ENCODE measurements at places on chromosomes 7 and 10.

DNA sequence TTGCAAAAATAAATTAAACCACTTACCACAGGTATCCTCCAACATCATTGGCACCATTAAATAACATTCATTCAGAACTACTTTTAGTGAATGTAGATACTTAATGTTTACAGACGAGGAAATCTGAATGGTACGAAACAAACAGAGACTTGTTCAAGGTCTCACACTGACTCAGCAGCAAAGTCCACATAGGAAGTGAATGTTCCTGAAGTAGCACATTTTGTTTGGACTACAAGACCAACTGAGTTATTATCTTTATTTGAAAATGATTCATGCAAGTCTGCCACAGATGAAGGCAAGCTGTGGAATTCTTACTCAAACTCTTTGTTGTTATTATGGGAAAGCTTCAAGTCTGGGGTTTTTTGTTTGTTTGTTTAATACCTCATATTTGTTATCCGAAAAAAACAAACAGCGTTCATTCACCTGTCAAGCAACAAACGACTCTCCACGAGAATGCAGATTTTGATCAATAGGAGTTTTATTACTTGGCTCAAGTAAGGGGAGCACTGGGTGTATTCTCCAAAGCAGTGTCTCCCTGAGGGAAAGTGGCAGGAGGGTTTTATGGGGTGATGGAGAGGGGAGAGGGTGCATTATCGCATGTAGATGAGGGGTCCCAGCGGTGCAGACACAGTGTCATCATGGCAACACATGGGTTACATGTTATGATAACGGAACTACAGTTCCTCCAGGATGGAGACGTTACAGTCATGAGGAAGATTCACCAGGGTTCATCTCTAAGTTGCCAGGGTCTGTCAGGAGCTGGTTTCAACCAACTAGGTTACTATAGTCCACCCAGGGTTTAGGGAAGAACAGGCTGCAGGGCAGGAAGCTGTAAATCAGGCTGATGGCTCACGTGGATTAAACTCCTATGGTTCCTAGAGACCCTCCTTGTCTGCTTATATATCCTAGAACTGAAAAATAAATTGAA lies 147.7 kb upstream of the AKR1E2 start:
- DNase-seq: no peak

DNA sequence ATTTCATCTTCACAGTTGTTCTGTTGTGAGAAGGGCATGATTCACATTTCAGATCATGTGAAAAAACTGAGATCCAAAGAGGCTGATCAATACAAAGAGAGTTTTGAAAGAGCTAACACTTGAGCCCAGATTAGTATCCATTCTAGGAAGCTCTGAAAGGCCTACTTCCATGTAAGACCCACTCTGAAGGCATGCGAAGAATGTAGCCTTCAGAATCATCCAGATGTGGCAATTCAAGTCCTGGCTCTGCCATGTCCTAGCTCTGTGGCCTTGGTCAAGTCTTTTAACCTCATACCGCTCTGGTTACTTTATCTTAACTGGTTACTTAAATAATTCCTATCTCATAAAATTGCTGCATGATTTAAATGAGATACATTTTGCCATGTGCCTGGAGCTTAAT lies 111.1 kb downstream of the FZD1 start:
- DNase-seq: no peak

GRCh38 chr7:36760856-36761762 lies 36.8 kb upstream of the AOAH start:
- DNase-seq: no peak

DNA sequence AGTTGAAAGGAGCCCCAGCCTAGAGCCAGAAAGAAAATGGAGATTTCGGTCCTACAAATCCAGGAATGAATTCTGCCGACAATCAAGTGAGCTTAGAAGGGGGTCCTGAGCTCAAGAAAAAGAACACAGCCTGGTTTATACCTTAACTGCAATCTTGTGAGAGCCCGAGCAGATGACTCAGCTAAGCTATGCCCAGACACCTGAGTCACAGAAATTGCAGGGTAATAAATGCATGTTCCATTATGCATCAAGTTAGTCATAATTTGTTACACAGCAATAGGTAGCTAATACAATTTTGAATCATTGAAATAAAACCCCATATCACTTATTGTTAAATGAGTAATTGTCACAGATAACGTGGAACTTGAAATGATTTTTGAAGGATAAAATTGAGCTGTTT lies 111.8 kb upstream of the FOXP2 start:
- no peak for DNase-seq

- no peak for DNase-seq
Measured at GRCh38 chr7:100115026-100115425, 4.1 kb downstream of the TAF6 start.

DNA sequence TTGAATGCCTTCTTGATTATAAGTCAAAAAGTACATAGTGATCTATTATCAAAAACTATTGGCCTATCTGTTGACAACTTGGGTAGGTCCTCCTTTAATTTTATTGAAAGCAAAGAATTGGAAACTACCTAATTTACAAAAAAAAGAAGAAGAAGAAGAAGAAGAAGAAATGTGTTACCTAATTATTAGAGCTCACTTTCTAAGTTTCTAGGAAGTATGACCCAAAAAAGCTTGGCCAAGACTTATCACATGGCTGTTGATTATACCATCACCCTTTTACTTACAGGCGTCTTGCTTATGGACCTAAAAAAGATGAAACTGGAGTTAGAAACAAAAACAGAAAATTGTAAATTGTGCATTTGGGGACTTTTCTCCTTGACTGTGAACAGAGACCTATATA lies 81.8 kb upstream of the PIK3CG start:
- DNase-seq: no peak

DNA sequence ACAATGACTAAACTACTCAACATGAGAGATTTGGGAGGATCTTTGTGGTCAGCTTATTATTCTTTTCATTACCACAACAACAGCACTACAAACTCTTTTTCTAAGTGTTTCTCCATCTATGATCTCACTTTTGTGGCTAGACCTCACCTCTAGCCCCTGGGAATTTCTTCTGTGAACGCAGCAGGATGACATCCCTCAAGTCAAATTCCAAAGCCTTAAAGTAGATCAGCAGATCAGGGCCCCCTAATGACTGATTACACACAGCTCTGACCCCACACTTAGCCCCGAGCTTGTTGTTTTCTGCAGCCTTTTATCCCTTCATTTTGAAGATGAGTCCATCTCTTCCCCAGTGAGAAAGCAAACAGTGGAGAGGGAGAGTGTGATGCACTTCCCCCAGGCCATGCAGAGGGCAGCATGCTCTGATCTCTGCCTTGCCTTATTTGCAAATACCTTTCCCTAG lies 27.3 kb downstream of the TFAM start:
- no peak for DNase-seq

GRCh38 chr7:142066536-142066935 lies 45.0 kb upstream of the MGAM2 start:
- DNase-seq: no peak

- no peak for DNase-seq
Measured at GRCh38 chr10:19097151-19097550, 48.5 kb downstream of the MALRD1 start.

DNA sequence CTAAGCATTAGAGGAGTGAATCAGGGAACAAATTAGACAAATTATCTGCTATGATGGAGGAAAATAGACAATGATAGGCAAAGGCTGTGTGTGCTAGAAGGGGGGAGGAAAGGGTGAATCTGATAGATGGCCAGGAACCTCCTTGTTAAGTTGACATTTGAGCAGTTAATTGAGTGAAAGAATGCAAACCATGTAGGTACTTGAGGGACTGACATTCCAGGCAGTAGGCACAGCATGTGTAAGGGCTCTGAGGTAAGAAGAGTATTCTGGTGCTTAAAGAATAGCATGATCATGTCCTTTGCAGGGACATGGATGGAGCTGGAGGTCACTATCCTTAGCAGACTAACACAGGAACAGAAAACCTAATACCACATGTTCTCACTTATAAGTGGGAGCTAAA lies 48.6 kb upstream of the TES start:
- DNase-seq: peak; percentile 4

DNA sequence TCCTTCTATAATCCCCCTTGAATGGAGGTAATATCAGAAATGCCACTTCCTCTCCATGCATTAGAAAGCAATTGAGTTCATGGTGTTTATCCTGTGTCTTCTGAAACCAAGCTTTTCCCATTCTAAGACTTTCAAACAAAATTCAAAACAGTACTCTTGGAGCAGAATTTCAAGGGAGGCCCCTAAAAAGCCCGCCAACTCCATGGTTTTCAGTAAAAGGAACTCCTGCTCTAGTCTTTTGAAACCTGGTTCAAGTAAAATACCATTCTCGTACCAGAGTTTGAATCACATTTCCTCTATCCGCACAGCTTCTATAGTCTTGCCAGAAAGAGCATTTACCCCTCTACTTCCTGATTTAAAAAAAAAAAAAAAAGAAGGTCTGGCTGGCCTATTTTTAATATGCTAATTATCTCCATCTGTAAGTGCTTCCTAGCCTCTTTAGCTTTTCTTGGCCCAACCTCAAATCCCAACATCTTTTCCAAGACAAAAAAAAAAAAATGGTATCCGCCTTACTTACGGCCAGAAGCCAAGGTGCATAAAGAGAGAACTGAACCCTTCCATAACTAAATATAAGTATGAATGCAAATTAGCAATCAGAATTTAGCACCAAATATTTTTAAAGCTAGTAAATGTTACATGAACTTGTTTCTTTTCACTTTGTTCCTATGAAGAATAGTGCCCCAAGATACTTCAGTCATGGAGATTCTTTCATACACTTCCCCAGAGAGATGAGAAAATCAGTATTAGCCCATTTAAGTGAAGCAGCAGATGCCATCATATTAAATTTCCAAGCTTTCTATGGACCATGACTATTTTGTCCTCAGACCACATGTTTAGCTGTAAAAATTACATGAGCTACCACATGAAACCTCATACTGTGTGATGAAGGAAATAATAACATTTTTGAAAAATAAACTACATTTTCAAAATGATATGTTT lies 199.9 kb upstream of the FAM3C start:
- DNase-seq: no peak

DNA sequence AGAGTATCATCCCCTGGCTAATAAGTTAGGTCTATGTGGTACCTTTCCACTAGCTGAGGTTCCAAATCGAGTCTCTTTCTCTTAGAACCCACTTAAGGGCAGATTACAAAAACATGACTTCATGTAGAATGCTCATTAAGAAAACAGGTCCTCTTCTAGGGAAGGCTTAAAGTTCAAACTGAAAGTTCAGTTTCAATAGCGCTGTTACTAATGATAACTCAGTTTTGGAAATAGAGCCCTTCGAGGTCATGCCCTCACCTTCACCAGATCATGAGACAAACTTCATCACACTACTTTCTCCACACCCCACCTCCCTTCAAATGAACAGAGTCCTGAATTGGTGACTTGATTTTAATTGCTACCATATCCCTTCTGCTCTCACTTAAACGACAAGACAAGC lies 26.2 kb downstream of the HGF start:
- DNase-seq: no peak

GRCh38 chr10:14429043-14429700 lies 98.4 kb upstream of the FRMD4A start:
- DNase-seq: no peak

DNA sequence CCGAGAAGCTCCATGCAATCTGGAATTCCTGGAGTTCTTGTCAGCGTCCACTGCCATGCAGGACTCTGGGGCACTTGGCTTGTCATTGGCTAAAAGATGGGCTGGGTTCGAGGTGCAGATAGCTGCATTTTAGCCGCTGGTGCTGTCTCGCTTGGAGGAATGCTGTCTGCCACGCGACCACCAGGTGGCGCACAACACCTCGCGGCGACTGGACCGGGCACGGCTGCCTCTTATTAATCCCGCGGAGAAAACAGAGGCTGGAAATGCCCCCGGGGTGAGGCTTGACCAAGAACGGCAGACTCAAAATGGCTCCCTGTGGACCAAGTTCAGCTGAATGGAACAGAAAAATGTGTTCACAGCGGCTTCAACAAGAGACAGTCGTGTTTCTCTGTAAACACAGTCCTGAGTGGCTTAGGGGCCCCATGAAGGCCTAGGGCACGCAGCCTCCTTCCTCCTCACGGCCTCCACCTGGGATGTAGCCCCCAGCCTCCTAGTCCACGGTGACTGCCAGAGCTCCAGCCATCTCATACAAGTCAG lies 46.2 kb downstream of the AOC1 start:
- peak; percentile 78 for DNase-seq

DNA sequence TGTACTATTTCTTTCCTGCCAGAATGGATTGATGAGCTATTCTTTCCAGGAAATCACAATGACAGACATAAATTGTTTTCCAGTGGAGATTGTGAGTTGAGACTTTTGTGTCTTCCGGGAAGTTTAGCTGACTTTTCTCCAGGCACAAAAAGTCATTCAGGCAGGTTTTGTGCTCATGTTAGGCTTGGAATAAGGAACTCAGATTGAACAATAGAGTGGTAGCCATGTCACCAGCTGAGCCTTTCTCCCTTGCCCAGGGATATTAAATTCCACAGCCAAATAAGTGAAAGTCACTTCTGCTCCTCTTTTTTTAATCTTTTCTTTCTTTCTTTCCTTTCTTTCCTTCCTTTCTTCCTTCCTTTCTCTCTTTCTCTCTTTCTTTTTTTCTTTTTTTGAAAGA lies 559.6 kb downstream of the GALNT17 start:
- DNase-seq: no peak

DNA sequence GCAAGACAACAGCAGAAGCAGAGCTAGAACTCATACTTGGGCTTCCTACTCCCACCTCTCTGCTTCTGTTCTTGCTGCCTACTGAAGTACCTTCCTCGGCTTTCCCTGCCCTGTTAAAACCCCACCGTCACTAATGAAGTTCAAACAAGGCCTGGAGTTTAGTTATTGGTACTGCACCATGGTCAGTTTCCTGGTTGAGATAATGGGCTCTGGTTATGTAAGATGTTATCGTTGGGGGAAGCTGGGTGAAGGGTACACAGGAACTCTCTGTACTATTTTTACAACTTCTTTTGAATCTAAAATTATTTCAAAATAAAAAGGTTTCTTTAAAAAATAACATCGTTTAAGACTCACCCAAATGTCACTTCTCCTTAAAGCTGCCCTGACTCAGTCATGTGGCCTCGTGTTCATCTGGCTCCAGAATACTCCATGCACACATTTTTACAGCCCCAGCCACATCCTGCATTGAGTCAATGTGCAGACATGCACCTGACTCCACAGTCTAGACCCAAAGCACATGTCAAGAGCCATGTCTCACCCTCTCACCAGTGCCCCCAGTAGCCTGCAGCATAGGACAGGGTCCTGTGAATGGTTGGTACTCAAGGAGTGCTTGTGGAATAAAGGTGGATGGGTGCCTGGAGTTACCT lies 36.9 kb upstream of the AQP1 start:
- no peak for DNase-seq

DNA sequence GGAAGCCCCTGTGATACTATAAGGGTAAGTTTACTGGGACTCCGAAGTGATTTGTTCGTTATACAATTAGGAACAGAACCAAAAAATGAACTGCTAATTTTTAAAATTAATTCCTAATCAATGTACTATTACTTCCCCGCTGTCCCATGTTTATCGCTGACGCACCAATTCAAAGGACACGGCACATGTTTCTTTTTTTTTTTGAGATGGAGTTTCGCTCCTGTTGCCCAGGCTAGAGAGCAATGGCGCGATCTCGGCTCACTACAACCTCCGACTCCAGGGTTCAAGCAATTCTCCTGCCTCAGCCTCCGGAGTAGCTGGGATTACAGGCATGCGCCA lies 1.5 kb upstream of the FMC1 start:
- DNase-seq: no peak

Measured in NCI-H1105 treated with DMSO at 0.1 percent for 48 hours (cell line).